Activated T-helper 1 cell treated with anti-CD3 and anti-CD28 coated beads, Interleukin-12 subunit alpha, Interleukin-12 subunit beta, Interleukin-2, Interleukin-4 antibody, amounts not matched to agents 30 ng/mL and 10 ng/mL and 1 ng/mL, durations not matched to agents 14 hours and 24 hours and 36 hours (primary cell): ENCODE measurements at places on chromosomes 5 and 9.

- no peak for DNase-seq
Measured at GRCh38 chr9:125785248-125785751, 38.1 kb downstream of the PBX3 start.

DNA sequence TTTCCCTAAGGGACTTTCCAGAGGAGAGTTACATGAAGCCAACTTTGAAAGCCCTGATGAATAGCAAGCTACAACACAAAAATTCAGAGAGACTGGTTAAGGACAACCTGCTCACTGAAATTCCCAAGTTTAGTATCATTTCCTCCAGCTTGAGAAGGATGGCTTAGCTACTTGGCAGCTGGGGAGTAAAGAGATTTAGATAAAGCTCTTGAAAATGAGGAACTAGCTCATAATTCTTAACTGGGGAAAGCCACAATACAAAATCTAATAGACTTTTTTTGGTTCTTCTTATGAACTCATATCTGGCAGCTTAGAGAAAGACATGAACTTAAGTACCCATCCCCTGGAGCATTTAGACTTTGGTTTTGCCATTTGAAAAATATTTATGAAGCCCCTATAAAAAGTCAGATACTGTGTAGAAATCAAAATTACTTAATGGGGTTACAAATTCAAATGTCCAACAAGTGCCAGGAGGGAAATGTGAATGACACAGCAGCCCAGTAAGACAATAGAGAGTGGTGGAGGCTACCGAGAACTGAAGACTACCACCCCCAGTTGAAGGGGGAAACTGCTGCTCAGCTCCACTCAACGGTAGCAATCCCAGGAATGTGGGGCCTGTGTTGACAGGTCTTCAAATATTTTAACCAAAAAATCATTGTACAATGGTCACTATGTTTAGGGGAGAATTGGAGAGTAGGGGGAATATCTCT lies 79.4 kb upstream of the ADRB2 start:
- no peak for DNase-seq

DNA sequence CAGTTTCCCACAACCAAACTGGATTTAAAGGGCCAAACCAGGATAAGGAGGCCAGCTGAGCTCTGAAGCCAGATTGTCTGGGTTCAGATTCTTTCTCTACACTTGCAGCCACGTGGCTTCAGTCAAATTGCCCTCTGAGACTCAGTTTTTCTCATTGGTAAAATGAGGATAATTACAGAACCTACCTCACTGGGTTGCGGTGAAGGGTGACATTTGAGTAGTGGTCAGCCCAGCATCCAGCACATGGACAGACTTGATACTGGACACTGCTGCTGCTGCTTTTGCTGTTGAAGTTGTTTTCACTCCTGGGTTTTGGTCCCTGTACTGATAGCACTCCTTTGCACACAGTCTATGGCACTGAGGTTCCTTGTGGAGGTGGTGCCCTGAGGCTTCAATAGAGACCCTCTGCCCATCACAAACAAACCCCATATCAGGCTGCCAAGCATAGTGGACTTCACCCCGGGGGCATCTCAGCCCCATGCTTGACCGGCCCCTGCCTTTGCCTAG lies 25.7 kb upstream of the CDKN2AIPNL start:
- no peak for DNase-seq

DNA sequence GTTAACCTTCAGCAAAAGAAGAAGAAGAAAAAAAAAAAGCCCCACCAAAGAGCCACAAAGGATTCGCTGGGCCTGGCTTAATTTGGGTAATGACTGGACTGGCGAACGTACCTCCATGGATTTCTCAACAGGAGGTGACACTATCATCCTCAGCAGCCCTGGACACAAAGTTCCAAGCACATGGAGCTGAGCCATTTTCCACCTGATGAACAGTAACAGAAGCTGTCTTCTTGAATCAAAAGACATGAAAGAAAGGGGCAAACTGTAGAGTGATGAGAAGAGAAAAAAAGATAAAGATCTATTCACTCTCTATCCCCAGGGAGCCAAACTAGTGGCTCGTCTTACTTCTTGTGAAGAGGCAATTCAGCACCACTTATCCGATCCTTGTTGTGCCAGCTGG lies 150.2 kb upstream of the TRPM3 start:
- no peak for DNase-seq

GRCh38 chr9:22097707-22098106 lies 88.6 kb upstream of the CDKN2B start:
- DNase-seq, result no peak

DNA sequence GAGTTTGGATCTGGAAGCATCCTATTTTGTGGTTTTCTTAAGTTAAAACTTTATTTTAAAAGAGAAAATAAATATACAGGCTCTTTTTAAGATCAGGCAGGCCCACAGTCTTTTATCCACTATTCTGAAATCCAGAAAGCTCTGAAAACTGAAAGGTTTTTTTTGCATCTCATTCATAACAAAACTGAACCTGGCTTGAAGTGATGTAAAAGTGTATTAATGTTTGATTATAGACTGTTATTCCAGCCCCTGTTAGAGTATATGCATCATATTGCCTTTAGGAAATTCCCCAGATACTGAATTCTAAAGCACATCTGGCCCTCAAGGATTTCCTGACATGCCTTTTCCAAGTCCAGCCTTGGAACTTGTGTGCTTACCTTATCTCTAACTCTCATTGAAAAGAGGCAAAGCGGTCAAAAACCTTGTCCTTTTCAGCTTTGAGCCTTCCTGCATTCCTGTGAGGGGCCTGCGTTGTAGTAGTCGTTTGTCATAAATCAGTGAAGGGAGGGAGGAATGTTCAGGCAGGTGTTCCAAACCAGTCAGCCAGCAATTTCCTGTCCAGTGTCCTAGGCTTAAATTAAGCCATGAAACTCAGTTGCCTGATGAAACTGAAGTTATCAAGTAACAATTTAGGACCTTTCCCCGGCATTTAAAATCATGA lies 110.4 kb downstream of the TLE4 start:
- DNase-seq, result no peak

GRCh38 chr9:129587487-129588262 lies 33.2 kb downstream of the C9orf50 start:
- no peak for DNase-seq

DNA sequence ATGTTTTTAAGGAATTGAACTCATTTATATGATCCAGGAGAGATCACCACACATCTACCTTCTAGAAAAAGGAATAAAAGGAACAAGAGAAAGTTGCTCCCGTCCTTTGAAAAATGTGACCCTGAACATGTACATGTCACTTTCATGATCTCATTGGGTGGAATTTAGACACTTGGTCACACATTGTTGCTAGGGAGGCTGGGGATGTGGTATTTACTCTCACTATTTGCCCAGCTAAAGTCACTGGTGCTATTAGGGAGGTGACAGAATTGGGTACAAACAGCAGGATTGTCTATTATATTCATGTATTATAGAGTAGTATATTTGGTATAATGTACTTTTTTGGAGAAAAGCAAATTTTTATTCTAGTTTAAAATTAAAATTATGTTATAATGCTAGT lies 2.1 kb upstream of the CDH10 start:
- no peak for DNase-seq

- DNase-seq, result no peak
Measured at GRCh38 chr9:89037346-89037745, 46.1 kb downstream of the S1PR3 start.

- no peak for DNase-seq
Measured at GRCh38 chr5:50967009-50967562, 300.6 kb downstream of the PARP8 start.

DNA sequence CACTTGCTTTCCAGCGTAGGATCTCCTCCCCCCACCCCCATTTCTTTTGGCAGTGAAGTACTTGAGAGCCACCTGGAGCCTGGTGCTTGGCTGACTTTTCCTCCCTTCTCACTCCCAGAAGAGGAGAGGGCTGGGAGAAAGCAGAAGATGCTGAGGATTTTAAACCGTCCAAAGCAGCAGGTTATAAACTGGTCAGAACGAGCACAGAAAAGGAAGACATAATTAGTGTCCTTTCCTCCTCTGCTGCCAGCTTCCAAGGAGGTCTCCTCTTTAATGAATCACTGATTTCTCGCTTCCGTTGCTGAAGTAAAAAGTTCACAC lies 563 bp upstream of the FGF10 start:
- no peak for DNase-seq

GRCh38 chr5:143086908-143087637 lies 316.4 kb downstream of the NR3C1 start:
- DNase-seq, result no peak

- DNase-seq, result no peak
Measured at GRCh38 chr9:136187683-136188586, 17.0 kb downstream of the LHX3 start.

DNA sequence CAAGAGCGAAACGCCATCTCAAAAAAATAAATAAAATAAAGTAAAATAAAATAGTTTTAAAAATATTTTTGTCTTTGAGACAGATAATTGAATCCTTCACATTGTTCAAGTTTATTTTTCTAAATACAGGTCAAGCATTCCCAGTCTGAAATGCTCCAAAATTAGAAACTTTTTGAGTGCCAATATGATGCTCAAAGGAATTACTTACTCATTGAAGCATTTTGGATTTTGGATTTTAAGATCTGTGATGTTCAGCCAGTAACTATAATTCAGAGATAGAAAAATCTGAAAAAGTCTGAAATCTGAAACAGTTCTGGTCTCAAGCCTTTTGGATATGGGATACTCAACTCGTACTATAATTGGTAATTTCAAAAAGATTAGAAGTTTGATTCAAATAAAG lies 39.8 kb downstream of the RBM27 start:
- no peak for DNase-seq

- DNase-seq, result no peak
Measured at GRCh38 chr5:102711525-102712385, 43.4 kb upstream of the PAM start.
